ENCODE measurements at places on chromosomes 1 and 21.

DNA sequence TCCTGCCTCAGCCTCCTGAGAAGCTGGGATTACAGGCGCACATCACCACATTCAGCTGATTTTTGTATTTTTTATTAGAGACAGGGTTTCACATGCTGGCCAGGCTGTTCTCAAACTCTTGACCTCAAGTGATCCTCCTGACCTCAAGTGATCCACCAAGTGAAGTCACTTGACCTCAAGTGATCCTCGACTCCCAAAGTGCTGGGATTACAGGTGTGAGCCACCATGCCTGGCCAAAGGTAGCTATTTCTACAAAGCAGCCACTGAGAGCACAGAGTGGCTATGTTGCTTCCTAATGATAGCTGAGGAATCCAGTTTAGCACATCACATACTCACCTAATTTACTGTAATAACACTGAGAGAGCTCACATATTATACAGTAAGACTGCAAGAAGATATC lies 44.8 kb upstream of the CPLANE2 start:
- no peak for DNase-seq

DNA sequence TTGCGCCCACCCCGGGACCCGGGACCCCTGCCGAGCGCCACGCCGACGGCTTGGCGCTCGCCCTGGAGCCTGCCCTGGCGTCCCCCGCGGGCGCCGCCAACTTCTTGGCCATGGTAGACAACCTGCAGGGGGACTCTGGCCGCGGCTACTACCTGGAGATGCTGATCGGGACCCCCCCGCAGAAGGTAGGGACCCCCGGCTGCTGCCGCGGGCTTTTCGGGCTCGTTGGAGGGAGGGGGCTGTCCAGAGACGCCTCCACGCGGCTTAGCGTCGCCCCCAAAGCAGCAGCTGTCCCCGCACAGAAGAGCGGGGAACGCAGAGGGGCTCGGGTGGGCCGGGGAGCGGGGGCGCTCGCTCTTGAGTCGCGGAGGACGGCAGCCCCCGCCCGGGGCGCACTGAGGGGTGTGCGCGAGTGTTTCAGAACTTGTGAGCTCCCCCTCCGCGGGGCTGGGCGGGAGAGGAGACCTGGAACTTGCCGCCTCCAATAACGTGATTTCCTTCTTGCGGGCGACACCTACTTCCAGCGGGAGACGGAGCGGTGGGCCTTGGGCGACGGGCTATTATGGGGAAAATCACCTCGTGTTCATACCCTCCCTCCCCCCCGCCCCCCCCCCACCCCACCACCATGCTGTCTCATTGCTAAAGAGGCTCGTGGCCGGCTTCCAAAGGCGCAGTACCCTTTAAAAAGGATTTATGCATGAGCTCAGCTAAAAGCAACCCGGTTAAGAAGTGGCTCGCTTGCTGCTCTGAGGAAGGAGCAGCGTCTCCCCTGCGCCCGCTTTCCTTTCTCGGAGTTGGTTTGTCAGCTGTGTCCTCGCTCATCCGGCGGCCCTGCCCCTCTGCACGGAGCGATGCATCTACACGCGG lies 664 bp downstream of the BACE2 start:
- DNase-seq = no peak

- DNase-seq = no peak
Measured at GRCh38 chr1:206895325-206895724, 1.9 kb upstream of the IL24 start.

GRCh38 chr1:200739702-200740570 lies 1.2 kb downstream of the CAMSAP2 start:
- no peak for DNase-seq

DNA sequence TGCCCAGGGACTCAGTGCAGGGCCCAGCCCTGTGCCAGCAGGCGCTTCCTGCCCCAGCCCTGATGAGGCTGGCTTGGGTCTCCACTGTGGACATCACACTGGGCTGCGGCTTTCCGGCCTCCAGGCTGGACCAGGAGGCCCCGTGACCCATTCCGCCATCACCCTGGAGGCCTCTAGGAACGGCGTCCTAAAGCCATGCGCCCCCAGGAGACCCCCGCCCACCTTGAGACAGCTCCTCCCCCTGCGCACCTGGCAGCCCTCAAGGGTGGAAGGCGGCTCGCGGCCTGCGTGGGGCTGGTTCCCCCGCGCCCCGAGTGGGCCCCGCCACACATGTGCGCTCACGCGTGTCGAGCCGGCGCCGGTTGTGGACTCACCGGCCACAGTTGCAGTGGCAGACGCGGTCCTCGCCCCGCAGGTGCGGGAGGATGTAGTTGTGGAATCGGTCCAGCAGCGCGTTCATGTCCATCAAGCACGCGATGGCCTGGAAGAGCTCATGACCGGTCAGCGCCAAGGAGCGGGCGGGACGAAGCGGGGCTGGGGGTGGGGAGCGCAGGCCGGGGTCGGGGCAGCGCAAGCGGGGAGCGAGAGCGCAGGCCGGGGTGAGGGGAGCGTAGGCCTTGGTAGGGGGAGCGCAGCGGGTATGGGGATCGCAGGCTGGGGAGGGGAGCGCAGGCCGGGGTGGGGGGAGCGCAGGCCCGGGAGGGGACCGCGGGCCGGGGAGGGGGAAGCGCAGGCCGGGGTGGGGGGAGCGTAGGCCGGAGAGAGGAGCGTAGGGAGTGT lies 924 bp downstream of the TMEM240 start:
- DNase-seq = no peak

DNA sequence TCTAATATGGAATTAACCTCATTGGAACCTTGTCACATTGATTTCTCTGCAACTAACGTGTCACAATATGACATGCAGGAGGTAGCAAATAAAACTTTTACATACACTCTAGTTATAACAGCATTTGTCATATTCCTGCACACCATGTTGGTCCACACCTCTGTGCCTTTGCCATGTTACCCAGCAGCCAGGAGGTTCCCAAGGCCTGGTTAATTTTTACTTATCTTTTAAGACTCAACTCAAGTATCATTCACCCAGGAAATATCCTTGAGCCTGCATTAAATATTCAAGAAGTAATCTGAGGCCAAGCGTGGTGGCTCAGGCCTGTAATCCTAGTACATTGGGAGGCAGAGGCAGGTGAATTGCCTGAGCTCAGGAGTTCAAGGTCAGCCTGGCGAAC lies 447.2 kb upstream of the NR5A2 start:
- no peak for DNase-seq

DNA sequence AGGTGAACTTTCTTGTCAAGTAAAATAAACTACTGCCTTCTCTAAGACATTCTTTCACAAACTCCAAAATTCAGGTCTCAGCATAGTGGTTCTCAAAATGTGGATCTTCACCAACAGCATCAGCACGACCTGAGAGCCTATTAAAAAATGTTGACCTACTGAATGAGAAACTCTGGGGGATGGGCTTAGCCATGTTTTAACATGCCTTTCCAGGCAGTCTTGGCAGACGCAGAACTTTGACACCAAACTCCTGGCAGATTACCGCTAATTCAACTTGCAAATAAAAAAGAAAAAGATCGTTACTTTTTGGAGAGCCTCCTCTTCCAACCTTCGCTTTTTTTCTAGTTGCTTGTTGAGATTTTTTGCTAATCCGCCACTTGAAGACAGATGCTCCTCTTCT lies 35.1 kb downstream of the ARHGAP29 start:
- DNase-seq = no peak

DNA sequence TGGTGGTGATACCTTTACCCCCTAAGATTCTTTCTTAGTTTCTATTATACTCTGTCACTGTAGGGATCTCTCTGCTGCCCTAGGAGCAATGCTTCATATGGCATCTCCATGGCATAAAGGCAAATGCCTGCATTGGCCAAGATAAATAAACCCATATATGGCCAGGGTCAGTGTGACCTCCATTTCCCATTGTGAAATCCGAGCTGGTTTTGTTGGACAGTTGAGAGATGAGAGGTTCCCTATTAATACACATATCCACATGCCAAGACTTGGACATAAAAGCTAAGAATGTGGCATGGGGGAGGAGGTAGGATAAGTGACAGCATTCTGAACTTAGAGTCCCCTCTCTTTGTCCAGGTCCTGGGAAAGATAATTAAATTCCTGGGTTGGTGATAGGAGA lies 1.4 kb downstream of the TPM3 start:
- DNase-seq = no peak

- no peak for DNase-seq
Measured at GRCh38 chr21:20882462-20883407, 115.5 kb upstream of the NCAM2 start.

GRCh38 chr21:26572076-26572701 lies 897 bp downstream of the CYYR1 start:
- no peak for DNase-seq

DNA sequence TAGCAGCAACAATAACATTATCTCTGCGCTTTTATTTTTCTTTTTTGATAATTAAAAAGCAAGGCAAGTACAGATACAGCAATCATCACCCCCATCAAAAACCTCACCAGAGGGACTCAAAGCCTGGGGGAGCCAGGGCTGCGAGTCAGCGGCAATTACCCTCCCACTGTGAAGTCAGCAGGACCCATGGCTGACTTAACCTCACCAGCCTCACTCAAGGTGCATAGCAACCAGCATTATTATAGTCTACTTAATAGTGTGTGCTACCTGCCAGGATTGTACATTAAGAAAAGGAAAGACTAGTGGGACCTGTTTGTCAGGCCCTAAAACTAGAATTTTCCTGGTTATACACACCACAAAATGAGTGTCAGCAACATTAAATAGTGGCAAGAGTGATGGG lies 28.9 kb upstream of the SERBP1 start:
- no peak for DNase-seq

DNA sequence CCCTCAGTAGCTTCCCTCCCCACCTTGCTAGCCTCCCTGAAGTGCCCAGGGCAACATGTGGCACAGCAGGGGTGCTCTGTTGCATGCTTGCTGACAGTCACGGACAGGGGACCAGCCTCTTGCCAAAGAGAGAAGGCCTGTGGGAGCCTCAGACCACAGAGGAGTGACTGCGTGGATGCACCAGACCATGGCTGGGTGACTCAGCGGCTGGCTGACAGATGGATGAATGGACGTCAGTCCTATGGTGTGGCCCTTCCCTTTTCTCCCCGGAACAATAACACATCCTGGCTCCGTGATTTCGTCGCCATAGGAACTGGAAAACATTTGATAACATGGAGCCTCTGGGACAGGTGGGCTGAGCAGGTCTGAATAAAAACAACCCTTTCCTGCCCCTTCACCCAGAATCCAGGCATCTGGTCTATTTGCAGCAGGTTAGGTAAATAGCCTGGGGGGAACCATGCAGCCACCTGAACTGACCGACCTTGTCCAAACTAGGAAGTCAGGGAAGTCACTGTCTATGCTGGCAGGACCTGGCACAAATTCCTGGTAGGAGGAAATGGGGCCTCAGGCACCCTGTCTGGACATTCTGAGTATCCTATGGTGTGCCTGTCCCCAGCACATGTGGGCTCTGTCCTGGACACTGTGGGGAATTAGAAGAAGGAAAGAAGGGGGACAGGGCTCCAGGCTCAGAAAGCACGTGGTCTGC lies 53.3 kb downstream of the NENF start:
- DNase-seq = no peak

DNA sequence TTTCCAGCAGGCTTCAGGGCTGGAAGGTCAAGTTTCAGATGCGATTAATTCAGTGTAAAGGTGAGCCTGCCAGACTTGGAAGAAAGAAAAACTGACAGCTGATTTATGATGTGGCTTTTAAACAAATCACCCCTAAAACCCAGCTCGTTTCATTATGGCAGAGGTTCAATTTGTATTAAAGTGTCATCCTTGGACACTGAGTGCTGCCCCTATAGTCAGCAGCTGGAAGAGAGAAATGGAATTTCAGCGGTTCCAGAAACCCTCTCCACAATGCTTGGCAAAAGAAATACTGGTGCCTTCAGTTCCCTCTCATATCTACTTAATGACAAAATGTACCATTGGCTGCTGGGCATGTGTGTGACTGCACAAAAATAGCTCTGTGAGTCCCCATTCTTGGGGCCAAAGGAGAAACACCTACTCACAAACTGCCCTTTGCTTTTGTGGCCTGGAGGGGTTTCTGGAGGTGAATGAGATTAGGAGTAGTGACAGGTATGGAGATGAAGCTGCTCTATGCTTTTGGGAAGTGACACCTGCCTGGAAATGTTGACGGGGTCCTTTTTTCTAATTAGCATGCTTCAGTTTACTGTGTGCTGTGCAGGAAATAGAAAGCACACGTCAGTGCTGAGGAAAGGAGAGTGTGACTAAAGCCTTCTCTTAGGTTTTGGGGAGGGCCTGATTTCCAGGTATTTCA lies 95.1 kb upstream of the TSPAN2 start:
- no peak for DNase-seq

- no peak for DNase-seq
Measured at GRCh38 chr1:108590441-108590840, 30.5 kb downstream of the EEIG2 start.

GRCh38 chr1:228647523-228648444 lies 87.5 kb upstream of the RHOU start:
- no peak for DNase-seq

DNA sequence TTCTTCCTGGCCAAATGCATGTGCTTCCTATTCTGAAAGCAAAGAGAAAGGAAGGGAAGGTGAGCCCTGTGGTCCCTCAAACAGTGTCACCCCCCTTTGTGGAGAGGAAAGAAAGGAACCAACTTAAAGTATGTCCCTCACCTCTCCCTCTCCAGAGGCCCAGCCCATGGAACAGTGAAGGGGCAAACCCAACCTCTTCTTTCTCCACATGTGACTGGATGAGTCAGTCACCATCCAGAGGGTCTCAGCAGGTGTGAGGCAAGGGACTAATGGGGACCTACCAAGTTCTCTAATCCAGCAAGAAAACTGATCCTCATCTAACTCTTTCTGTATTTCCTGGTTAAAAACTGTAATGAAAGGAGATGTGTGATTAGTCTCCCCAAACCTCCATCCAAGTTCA lies 145.7 kb downstream of the EDEM3 start:
- DNase-seq = no peak

DNA sequence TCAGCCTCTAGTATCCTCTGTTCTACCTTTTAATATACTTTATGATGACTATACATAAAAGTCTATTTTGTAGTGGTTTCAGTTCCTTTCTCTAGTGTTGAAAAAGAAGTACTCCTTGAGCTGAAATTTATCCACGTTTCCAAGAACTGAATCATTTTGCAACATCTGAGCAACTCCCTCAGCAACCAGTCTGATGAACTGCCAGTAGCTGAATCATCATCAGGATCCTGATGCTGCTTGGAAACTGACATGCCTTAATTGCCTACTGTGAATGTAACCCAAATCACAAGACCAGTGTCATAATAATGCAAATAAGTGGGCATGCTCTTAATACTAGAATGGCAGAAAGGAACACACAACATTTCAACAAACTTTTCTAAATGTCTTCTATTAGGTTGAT lies 103.3 kb downstream of the CYYR1 start:
- DNase-seq = no peak
